Thoracic aorta (tissue), 2 donors: ENCODE measurements at places on chromosomes 16 and 17.
A peak's percentile ranks its signal among the peaks of the same experiment; 100 is the strongest.

DNA sequence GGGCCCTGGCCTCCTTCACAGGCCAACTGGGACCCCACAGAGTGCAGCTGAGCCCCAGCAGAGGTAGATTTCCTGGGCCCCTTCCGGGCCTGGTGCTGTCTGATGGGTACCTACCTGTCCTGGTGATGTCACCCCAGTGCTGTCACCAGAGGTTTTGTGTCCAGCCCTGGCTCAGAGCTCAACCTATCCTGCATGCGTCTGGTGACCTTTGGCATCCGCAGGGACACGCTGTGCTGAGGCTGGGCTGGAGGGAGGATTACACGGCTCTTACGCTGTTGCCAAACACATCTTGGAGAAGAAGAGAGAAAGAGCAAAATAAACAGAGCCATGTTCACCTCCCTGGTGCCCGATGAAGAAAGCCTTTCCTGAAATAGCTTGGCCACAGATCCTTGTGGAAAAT is 70.6 kb upstream of the MED9 start:
- H3K27ac ChIP-seq: no peak overlapping the region
- H3K27me3 ChIP-seq: no peaks in the 10 kb centered on the region
- no peaks in the 10 kb centered on the region for H3K36me3 ChIP-seq
- H3K4me3 ChIP-seq: no peak overlapping the region

DNA sequence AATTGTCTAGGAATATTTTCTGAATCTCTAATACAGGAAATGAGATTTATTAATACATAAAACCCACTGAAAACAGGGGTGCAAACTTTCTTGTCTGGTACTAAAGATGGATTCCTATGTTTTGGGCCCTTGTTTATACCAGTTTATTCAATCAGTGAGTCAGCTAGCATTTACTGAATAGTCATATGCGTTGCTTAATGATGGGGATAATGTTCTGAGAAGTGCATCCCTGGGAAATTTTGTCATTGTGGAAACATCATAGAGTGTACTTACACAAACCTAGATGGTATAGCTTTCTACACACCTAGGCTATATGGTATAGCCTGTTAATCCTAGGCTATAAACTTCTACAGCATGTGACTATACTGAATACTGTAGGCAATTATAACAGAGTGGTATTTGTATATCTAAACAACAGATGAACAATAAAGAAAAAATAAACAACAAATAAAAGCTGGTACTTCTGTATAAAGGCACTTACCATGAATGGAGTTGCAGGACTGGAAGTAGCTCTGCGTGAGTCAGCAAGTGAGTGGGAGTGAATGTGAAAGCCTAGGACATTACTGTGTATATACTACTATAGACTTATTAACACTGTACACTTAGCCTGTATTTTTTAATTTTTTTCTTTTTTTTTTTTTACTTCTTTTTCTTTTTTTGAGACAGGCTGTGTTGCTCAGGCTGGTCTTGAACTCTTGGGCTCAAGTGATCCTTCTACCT is 63.7 kb downstream of the SIAH1 start:
- no peak overlapping the region for H3K4me3 ChIP-seq
- H3K27ac ChIP-seq: no peak overlapping the region
- DNase-seq: no peak
- H3K36me3 ChIP-seq: no peaks in the 10 kb centered on the region
- no peaks in the 10 kb centered on the region for H3K27me3 ChIP-seq

DNA sequence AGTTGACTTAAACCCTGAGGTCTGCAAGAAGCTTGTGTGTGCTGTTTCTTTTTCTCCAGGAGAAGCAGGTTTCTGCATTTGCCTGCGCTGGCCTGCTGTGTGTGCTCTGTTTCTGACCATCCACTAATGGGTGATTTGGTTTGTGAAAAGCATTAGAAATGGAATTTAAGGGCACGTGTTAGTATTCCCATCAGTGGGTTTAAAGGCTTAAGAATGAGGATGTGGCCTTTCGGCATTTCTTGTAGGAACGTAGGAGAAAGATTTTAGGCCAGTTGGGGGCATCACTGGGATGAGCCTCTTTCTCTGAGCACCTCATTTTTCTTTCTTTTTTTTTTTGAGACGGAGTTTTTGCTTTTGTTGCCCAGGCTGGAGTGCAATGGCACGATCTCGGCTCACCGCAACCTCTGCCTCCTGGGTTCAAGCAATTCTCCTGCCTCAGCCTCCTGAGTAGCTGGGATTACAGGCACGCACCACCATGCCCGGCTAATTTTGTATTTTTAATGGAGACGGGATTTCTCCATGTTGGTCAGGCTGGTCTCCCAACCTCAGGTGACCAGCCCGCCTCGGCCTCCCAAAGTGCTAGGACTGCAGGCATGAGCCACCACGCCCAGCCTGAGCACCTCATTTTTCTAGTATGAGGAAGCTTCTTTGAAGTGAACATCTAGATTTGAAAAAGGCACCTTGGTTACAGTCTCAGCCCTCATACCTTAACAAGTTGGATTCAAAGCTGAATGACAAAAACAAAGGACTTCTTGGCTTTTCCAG is 110.3 kb downstream of the BANP start:
- H3K4me3 ChIP-seq: no peak overlapping the region
- no peak for DNase-seq
- H3K36me3 ChIP-seq: no peaks in the 10 kb centered on the region
- no peak overlapping the region for H3K27ac ChIP-seq
- no peaks in the 10 kb centered on the region for H3K27me3 ChIP-seq

DNA sequence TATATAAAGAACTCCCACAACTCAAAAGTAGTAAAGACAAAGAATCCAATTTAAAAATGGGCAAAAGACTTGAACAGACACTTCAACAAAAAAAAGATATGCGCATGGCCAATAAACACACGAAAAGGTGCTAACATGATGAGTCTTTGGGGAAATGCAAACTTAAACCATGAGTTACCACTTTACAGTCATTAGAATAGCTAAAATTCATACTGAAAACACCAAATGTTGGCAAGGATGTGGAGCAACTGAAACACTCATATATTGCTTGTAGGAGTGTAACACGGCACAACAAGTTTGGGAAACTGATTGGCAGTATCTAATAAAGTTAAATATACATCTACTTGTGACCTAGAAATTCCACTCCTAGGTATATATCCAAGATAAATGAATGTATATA is 3.0 kb upstream of the PIK3R5 start:
- no peaks in the 10 kb centered on the region for H3K4me1 ChIP-seq
- no peak overlapping the region for H3K4me3 ChIP-seq
- no peaks in the 10 kb centered on the region for H3K36me3 ChIP-seq
- peaks cover 5% of the 10 kb centered on the region for H3K27me3 ChIP-seq
- H3K27ac ChIP-seq: no peak overlapping the region
- no peak for DNase-seq

DNA sequence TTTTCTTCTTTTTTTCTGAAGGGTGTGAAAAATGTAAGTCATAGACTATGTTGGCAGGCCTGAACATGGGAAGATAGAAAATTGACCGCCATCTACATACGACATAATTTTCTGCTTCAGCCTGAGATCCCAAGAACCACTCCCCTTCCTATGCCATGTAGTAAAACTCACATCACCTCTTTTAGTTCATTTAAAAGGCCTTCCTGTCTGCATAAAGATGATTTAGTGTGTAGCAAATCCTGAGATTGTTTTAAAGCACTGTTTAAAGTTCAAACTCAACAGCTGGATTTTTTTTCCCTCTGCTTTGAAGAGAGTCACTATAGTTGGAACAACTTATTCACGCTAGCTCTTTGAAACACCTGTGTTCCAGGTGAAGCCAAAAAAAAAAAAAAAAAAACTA is 101.5 kb downstream of the NLK start:
- H3K36me3 ChIP-seq: no peaks in the 10 kb centered on the region
- no peak overlapping the region for H3K4me3 ChIP-seq
- no peaks in the 10 kb centered on the region for H3K4me1 ChIP-seq
- H3K27ac ChIP-seq: no peak overlapping the region
- no peak for DNase-seq
- no peaks in the 10 kb centered on the region for H3K27me3 ChIP-seq

- no peak for DNase-seq
- no peaks in the 10 kb centered on the region for H3K36me3 ChIP-seq
- H3K4me1 ChIP-seq: peaks cover 5% of the 10 kb centered on the region
- no peak overlapping the region for H3K4me3 ChIP-seq
- no peak overlapping the region for H3K27ac ChIP-seq
Observed at GRCh38 chr16:11264155-11264832, 4.8 kb downstream of the TNP2 start.

DNA sequence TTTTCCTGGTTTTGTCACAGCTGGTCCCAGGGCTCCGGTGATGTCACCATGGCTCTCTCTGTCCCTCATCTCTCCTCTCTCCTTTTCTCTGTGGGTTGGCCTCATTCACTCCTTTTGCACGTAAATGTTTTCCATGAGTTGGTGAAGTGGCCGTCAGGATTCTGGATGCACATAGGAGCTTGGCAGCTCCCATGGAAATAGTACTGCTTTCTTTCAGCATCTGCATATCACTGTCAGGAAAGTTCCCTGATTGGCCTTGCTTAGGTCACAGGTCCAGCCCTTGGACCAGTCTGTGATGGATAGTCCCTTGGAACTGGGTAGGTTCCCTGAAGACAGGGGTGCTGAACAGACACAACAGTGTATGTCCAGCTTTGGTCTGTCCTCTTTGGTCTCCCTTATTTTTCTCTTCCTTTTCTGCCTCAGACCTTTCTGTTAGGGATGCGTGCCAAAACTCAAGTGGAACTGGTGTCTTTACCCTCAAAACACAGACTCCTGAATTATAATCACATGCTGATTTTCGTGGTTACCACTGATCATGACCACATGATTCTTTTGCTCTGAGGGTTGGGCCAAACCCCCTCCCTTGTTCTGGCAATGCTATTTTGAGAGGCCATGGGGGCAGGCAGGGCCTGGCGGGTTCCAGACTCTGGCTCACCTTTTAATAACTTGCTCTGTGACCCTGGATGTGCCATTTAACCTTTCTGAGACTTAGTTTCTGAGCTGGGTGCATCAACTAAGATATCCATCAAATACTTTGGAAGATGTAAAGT is 99.0 kb downstream of the MSI2 start:
- no peak overlapping the region for H3K4me3 ChIP-seq
- H3K27ac ChIP-seq: peak overlapping the region; percentile 5
- H3K27me3 ChIP-seq: no peaks in the 10 kb centered on the region
- DNase-seq: no peak

- H3K36me3 ChIP-seq: no peaks in the 10 kb centered on the region
- DNase-seq: no peak
- no peaks in the 10 kb centered on the region for H3K27me3 ChIP-seq
- no peak overlapping the region for H3K27ac ChIP-seq
Observed at GRCh38 chr16:88406096-88407041, 23.6 kb downstream of the ZNF469 start.

DNA sequence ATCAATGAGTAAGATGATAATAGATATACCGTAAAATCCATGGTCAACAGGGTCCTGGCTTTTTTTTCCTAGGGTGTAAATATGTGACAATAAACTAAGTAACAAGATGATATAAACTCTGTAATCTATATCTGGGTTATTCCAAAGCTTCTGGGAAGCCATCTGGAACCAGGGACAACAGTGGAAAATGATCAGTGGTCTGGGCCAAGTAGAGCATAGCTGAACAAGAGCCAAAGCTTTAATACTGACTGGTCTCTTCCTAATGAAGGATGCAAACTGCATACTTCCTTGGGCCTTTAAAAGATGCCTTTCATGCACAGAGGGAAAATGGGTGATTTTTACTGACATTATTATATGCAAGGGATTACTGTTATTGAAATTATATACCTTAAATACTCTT is 8.9 kb downstream of the CA10 start:
- no peaks in the 10 kb centered on the region for H3K36me3 ChIP-seq
- no peaks in the 10 kb centered on the region for H3K4me1 ChIP-seq
- no peak overlapping the region for H3K4me3 ChIP-seq

DNA sequence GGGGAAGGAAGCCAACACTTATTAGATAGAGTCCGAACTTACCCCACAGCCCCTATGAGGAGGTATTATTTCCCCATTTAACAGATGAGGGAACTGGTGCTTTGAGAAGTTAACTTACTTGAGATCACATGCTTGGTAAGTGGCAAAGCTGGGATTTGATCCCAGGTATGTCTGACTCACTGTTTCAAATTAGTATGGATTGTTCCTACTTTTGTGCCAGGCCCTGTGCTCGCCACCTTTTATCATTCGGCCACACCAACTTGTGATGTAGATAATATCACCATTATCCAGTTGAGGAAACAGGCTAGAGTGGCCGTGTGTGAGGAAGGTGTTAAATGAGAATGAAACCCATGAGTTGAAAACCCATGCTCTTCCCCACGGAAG is 10.7 kb downstream of the HIRIP3 start:
- no peaks in the 10 kb centered on the region for H3K4me1 ChIP-seq
- no peak for DNase-seq
- H3K36me3 ChIP-seq: peaks cover 94% of the 10 kb centered on the region
- no peak overlapping the region for H3K4me3 ChIP-seq
- H3K27ac ChIP-seq: no peak overlapping the region

DNA sequence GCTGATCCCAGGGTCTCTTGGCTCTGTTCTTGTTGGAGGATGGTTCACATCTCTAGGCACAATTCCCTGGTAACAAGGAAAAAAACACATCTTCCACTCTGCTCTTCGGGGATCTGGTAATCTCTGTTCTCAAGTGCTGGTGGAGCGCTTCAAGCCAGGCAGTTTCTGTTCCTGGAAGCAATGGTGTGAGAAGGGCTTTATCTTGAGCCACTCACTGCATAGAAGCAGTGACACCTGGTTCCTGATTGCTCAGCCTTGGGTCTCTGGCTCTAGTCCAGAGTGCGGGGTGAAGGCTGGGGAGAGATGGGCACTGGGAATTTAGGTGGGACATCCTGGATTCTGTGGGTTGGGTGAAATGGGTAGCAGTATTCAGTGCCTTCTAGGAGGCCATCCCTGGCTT is 14.1 kb downstream of the AKAP1 start:
- peak overlapping the region; percentile 89 for H3K27ac ChIP-seq
- DNase-seq: no peak
- peaks cover 95% of the 10 kb centered on the region for H3K4me1 ChIP-seq
- no peaks in the 10 kb centered on the region for H3K36me3 ChIP-seq

DNA sequence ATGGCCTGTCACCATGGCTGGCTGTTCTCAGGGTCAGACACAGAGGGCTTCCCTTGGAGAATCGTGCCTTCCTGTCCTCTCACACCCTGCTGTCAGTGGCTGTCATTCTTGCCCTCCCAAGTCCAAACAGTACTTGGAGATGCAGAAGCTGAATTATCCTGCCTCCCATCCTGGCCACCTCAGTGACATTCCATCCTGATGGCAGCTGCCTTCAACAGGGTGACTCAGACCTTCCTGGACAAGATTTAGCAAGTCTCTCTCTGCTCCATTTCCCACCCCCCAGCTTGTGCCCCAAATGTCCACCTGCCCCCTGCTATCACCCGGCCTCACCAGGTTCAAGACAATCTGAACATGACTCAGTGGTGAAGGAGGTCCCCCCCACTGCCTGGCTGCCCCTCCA is 4.8 kb upstream of the KRT36 start:
- DNase-seq: no peak
- H3K36me3 ChIP-seq: no peaks in the 10 kb centered on the region
- H3K4me1 ChIP-seq: peaks cover 5% of the 10 kb centered on the region
- no peak overlapping the region for H3K4me3 ChIP-seq
- H3K27me3 ChIP-seq: no peaks in the 10 kb centered on the region
